ENCODE measurements at places on chromosomes 16 and 17.

DNA sequence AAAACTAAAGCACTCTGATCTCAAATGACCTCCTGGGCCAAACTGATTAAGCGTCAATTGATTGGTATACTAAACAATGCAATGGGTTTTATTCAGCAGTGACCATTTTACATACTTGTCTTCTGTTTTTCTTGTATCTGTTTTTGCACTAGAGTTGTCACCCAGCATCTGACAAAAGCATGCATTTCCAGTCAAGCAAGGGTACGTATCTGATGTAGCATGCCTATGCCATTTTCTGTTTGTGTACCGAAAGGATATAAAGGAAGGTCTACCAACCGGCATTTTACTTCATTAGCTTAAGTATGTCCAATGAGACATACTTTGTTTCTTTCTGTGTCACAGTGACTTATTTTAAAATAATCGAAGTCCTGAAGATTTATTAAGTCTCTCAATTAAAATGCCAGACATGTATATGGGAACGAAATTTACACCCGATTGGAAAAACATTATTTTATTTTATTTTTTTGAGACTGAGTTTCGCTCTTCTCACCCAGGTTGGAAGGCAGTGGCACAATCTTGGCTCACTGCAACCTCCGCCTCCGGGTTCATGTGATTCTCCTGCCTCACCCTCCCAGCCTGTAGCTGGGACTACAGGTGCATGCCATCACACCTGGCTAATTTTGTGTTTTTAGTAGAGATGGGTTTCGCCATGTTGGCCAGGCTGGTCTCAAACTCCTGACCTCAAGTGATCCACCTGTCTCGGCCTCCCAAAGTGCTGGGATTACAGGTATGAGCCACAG, 7.5 kb downstream of the TOB1 start:
- DNase-seq: no peak

DNA sequence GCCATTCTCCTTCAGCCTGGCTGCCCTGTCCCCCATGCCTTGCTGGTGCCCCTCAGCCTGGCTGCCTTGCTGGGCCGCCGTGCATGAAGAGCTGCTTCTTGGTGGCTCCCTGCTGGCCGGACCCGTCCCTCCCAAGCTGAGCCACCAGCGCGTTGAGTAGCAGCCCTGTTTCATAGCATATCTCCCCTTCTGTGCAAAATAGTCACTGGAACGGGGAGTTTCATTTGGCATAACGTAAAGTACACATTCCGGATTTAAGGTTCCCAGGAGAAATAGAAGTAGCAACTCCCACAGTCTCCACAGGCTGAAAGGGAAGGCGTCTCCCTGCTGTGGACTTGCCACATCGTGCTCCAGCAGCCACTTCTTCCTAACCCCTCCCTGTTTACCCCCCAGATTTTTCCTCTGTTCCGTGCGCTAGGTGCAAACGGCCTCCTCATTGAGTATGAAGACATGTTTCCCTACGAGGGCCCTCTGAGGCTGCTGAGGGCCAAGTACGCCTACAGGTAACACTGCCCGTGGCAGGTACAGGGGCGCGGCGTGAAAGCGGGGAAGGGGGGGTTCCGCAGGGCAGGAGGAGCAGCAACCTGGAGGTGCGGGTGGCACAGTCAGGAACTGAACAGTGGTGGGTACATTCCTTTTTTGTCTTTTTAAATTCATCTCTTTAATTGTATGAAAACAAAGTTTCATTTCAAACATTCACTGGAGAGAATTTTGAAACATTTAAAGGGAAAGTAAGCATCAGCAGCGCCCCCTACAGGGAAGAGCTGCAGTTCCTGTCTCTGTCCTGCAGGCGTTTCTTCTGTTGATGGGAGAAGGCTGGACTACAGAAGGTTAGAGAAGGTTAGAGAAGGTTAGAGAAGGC, 5.8 kb upstream of the OGFOD3 start:
- peak; percentile 61 for DNase-seq

- no peak for DNase-seq
Observed at GRCh38 chr17:31413874-31414549, 22.5 kb downstream of the RAB11FIP4 start.

- no peak for DNase-seq
Observed at GRCh38 chr17:9843152-9844010, 17.7 kb downstream of the GLP2R start.

DNA sequence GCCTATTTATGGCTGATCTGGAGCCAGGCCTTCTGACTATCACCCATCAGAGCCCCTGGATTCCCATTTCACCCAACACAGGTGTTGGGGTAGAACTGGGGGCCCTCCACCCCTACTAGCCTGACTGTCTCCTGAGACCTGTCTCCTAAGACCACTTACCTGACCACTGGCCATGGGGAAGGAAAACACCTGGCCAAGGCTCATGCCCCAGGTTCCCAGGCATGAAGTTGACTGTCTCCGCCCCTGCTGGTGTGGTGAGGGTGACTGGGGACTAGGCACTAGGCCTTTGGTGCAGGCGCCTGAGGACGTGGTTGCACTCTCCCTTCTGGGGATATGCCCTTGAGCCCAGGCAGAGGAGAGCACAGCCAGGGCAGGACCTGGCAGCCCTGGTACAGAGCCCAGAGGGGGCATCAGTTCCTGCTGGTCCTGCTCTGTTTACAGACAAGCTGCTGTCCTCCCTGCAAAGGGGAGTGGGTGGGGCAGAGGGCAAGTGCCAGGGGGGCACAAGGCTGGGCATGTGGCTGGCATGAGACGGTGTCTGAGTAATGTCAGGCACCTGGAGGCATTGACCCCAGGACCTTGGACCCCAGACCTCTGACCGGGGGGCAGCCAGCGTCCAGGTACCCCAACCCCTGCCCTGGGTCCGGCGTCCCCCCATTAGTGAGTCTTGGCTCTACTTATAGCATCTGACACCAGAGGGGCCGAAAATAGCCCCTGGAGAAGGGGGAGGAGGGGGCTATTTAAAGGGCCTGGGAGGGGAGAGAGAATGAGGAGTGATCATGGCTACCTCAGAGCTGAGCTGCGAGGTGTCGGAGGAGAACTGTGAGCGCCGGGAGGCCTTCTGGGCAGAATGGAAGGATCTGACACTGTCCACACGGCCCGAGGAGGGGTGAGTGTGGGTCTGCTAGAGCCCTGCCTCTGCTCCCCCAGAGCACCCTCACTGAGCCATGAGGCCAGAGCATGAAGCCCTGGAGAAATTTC, at the start of gene TCAP:
Gene TCAP, plus strand, starts transcription at position 769 of the 981 bp plus-strand sequence. Its CDS starts 11 bp downstream, at position 780.
- DNase-seq: no peak

All from DND-41 (cell line).